ENCODE measurements at places on chromosomes 3 and 15.

- DNase-seq = no peak
Measured at GRCh38 chr3:49035281-49035680, 6.1 kb upstream of the IMPDH2 start.

DNA sequence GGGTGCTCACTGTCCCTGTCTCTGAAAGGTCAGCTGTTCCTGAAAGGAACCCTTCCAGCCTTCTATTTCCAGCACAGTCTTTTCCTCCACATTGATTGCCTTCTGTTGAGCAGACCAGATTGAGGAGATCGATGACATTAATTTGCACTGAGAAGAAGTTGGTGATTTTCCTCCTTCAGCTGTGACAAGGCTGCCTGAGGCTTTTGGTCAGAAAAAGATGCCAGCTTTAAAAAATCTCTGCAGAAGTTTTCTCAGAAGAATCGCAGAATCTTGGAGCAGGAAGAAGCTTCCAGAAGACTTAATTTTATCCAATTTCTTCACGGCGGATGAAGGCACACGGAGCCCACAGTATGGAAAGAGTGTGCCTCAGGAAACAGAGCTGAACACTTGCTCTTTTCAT is 112.8 kb downstream of the FAM43A start:
- no peak for DNase-seq

DNA sequence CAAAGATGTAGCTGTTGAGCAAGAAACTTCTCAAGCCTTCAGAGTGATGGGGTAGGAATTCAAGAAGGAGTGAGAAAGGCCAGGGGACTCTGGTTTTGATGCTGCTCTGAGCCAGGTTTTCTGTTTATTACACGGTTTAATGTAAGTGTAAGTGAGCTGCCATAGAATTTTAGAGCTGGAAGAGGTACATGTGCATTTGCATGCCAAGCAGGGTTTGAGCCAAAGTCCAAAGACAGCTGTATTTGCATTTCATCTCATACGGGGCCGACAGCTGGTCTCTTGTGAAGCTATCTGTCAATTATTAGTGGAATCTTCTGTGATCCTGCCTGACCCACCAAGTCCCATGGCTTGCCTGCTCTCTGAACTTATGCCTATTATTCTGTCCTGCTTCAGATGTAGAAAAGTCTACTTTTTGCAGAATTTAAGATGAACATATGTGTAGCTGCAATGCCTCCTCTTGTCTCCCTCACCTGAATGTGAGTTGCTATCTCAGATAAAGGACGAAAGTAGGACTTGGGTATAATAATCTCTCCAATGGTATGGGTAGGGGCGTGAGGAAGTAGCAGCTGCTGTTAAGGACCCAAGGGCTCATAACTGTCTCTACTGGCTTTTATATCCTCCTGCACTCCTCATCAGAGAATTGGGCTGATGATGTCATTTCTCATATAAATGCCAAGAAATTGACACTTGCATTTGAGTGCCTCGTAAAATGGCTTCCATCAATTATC is 160.0 kb downstream of the SQOR start:
- DNase-seq = no peak

DNA sequence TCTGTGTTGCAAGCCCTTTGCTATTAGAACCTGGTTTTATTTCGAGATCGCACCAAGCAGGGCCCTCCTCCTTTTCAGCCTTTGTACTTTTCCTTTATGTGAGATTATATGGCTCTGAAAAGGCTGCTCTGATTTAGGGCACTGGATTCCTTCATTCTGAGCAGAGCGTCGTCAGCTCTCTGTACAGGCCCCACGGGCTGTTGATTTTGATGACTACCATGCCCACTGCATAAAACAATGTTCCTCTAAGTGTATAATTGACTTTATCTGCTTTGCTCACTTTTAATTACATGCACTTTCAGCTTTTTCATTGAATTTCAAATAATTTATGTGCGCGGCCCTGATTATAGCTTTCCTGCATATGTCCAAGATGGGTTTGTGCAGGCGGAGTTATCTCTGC is 4.4 kb upstream of the PSMD6 start:
- DNase-seq = no peak

GRCh38 chr3:194312743-194313281 is 38.3 kb downstream of the CPN2 start:
- peak; percentile 50 for DNase-seq

- DNase-seq = no peak
Measured at GRCh38 chr15:83094583-83094982, 12.9 kb upstream of the TM6SF1 start.

- no peak for DNase-seq
Measured at GRCh38 chr3:12299026-12299425, 10.2 kb downstream of the PPARG start.

DNA sequence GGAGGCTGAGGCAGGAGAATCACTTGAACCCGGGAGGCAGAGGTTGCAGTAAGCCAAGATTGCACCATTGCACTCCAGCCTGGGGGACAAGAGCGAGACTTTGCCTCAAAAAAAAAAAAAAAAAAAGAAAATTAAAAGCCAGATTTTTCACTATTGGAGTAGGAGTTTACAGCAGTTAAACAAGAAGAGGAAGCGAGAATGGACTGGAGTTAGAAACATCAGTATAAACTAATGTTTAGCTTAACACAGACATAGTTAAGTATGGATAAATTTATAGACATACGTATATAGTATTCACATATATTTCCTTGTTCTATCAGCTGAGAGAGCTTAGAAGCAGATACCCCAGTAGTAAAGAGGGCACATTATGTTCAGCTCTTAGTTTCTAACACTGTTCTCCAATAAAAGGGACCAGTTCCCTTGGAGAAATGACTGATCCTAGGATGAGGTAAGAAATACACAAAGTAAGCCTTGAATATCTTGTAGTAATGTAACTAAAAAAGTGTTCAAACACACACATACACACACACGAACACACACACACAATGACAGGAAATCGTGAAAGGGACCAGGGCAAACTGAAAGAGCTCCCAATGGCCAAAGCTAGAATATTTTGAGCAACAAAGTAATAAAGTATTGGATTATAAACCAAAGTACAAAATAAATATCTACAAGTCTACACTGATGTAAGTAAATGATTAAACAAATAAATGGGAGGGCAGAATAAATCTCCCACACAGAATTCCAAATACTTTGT is 25.1 kb downstream of the PIK3CB start:
- DNase-seq = no peak

DNA sequence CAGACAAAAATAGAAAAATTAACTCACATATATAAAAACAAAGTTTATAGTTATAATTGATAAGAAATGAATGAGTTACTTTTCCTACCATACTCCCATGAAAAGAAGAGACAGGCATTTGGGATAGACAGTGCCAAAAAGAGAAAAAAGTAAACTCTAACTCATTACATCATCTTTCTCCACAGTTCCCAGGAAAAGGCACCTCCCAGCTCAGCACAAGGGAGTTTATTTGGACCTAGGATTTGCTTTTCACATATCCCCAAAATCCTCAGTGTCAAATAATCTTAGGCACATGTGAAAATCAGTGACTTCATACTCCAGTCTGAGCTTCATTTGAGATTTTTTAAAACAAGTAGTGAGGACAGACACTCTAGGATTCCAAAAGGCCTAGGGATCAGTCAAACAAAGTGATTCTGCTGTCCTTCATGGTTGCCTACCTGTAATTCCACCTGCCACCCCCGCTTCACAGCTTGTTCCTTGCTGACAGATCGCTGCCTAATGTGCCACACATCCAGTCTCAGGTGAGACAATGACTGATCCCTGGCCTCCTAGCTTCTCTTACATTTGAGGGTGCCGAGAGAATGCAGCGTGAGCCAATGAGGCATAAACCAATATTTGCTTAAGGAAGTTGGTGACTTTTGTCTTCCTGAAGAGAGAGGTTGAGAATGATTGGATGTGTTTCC is 573.7 kb downstream of the TBL1XR1 start:
- no peak for DNase-seq

- no peak for DNase-seq
Measured at GRCh38 chr15:40105517-40106202, 3.0 kb downstream of the BMF start.

DNA sequence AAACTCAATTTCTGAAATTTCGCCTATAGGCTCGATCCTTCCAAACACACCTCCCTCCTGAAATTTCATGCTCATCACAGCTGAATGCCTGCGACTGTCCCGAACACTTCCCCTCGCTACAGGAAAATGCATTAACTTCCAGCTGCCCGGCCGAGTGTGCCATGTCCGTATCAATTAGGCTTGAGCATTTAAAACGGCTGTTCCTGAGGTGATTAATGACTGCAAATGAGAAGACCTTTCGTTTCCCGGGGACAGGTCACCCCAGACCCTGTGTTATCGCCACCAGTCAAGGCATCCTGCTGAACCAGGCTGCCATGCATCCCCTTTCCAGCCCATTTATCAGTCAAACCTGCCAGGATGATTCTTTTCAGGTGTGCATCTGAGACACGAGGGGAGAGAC is 63.3 kb downstream of the THBS1 start:
- no peak for DNase-seq

GRCh38 chr3:34955680-34956079 is 683.6 kb upstream of the ARPP21 start:
- no peak for DNase-seq

DNA sequence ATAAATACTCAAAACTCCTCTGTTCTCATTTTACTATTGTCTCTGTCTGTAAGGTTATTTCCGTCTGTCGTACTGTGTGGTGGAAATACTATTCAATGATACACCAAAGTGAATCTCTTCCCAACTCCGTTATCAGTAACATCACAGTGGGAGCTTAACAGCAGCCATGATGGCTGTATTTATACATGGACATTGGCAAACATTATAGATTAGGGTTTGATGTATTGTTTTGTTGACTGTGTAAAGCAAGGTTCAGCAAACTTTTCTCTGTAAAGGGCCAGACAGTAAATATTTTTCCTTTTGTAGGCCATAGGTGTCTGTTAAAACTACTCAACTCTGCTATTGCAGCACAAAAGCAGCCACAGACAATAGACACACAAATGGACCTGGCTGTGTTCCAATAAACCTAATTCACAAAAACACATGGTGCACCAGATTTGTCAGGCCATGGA is 23.2 kb downstream of the LIPC start:
- DNase-seq = no peak

- DNase-seq = peak; percentile 81
Measured at GRCh38 chr3:127792541-127793292, 29.6 kb downstream of the MGLL start.
